ENCODE measurements at places on chromosomes 2 and 18. TPM values are rescaled to one million over a fixed set of nuclear protein-coding genes. Genes with fewer than 3 reads are reported as not detected.

DLX1 gene
- polyA plus RNA-seq: 2.9 TPM

AKAIN1 gene
- polyA plus RNA-seq: not detected

EIPR1 gene
- polyA plus RNA-seq: 51.6 TPM

NPAS2 gene
- polyA plus RNA-seq: 31.4 TPM

TEX44 gene
- polyA plus RNA-seq: not detected

LYG1 gene
- 2.9 TPM for polyA plus RNA-seq

- no peak for DNase-seq
Observed at GRCh38 chr18:57544936-57545660, 41.4 kb downstream of the FECH start.

- DNase-seq: no peak
Observed at GRCh38 chr2:204032301-204032700, 95.7 kb downstream of the ICOS start.

DNA sequence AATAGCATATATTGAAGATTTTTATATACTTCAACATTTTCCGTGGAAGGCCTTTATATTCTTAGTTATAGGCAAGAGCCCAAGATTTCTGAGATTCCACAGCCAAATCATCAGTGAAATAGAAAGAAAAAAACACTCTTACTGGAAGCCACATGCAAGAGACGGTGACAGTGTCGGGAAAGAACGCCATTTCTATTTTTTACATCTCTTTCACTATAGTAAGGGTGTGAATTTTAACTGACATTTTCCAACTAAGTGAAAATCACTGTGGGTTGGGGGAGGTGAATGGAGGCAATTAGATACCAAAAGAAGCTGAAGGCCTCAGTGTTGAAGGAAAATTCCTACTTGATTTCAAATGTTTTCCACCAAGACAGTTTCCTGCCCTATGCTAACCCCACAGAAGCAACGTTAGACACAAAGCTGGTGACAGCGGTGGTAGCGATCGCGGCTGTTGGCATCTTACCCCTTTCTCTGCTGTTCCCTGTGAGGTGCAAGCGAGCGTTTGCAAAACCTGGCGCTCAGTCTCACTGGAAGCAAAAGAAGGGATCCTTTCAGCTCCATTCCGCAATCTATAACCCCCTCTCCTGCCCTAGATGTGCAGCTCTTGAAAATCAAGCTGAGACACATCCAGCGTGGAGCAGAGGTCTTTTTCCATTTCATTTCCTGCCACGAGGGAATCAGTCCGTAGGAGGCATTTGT is 20.0 kb downstream of the ID2 start:
- DNase-seq: no peak

GRCh38 chr2:229230256-229230655 is 40.8 kb downstream of the PID1 start:
- no peak for DNase-seq

GRCh38 chr18:78900938-78901909 is 78.4 kb upstream of the SALL3 start:
- no peak for DNase-seq

DNA sequence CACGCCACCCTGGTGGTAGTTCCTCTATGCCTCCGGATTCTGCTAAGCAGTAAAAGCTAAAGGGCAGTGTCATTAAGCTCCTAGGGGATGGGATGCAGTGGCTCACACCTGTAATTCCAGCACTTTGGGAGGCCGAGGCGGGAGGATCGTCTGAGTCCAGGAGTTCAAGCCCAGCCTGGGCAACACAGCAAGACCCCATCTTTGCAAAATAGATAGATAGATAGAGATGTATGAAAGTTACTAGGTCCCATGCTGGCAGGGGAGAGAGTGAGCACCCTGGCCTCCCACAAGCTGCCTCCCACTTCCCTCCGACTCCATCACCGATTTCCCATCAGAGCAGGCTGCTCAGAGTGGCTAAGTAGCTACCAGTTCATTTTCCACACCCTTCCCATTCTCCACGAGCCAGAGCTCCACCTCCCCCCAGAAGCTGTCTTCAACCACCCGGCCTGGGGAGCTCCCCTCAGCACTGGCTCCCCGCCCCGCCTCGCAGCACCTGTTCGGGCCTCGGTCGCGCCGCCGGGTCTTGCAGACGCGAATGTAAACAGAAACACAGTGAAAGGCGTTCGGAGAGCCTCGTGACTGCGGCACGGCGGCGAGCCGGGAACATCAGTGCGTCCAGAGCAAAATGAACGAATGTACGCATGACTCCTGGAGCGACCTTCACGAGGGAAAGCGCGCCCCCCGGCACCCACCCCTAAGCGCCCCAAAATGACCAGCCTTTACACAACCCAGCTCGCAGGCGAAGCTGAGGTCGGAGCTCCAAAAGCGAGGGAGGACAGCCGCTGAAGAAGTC is 598 bp upstream of the CEP68 start:
- no peak for DNase-seq

- no peak for DNase-seq
Observed at GRCh38 chr2:236768393-236769140, 198.9 kb downstream of the ACKR3 start.

DNA sequence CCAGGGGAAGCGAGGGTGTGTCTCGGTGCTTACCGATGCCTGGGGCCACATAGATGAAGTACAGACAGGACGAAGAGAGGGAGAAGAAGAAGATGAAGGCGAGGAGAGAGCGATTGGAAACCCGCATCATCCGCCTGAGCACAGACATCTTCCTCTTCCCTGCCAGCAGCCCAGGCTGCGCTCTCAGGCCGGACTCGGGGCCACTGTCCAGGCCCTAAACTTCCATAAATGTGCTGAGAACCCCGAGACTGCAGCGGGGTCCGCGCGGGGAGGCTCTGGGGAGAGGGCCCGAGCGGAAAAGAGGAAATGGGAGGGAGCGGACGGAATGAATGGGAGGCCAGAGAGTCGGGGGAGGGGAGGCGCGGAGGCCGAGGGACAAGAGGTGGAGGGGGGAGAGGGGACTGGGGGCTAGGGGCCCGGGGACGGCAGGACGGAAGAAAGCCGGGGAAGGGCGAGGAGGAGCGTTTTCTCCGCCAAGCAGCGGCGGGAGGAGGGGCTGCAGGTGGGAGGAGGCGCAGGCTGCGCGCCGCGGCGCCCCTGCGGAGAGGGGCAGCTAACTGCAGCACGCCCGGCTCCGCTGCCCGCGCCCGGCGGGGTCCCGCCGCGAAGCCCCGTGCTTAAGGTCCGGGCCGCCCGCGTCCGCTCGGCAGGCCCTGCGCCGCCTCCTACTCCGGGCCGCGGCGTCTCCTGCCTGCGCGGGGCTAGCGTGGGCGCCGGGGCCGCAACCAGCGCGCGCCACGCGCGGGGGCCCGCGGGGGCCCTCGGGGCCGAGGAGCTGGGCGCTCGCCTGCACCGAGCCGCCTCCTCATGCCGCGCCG is at the start of gene B4GALT6:
TSS of gene B4GALT6 (minus strand) at position 303 of the 818 bp plus-strand sequence. CDS start at position 148, 155 bp downstream.
- peak; percentile 46 for DNase-seq

DNA sequence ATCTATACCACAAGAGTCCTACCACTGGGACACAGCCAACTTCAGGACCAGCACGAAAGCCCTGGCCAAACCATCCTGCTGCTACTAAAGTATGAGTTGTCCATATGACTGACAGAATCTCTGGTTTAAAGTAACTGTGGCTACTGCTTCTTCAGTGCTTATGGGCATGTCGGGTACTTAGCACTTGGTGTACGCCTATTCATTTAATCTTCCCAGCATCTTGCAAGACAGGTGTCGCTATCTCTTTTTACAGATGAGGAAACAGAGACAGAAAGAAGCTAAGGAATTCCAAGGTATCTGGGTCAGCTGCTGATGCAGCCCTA is 203.4 kb upstream of the ID2 start:
- DNase-seq: no peak

- DNase-seq: no peak
Observed at GRCh38 chr2:67374481-67374880, 22.7 kb upstream of the ETAA1 start.

- no peak for DNase-seq
Observed at GRCh38 chr2:105928086-105928485, 183.4 kb downstream of the NCK2 start.

DNA sequence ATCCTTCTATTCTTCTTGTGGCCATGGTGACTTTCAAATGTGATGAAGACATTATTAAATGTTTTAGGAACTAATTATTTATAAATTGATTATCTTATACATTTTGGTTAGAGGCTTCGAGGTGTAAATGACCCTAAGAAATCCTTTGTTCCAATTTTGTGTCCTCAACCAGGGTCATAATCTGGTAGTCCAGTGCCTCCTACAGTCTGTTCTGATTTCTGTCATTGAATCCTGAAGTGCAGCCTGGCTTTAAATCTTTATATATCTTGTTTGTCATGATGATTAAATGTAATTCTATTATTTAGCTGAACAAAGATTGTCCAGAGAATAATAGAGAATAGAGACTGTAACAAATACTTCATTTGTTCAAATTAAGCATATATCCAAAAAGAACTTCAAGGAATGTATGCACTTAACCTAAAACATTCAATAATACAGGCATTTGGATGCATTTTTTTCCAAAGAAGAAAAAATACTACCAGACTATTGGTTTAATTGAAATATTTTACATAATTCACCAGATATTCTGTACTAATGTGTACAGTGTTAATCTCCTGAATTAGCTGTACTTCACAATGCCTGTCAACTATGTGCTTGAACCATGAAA is 89.8 kb downstream of the PRPF40A start:
- peak; percentile 14 for DNase-seq

DNA sequence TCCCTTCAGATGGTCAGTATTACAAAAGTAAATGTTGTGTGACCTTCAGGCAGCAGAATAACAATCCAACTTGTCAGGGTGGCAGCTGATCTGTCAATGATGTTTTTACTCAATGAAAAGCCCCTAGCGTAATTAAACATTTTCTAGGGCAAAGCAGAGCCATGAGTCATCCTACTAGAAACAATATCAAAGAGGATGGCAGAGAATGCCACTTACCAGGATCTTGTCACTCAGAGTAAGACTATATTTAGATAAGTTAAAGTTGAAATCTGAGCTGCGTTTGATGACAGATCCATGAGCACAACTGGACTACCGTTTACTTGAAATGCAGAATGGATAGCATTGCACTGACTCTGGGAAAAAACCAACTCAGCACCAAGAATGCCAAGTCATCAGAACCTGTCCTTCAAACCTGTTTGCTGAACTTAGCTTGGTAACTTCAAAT is 612.6 kb upstream of the ACVR2A start:
- DNase-seq: no peak

DNA sequence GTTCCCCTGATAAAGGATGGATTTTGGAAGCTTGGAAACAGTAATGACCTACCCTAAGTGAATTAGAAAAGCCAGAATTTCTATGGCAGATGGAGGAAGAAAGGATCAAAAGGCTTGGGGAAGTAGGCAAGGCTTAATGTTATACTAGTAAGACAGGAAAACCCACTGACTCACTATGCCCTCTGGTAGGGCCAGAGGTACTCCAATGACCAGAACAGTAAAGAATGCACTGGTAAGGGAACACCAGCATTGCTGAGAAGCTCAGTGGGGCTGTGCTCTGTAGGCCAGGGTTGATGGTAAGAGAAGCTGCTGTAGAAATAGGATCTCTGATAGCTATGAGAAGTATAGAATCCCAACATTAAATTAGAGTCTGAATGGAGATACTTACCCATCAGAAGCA is 126.4 kb downstream of the GFPT1 start:
- no peak for DNase-seq

DNA sequence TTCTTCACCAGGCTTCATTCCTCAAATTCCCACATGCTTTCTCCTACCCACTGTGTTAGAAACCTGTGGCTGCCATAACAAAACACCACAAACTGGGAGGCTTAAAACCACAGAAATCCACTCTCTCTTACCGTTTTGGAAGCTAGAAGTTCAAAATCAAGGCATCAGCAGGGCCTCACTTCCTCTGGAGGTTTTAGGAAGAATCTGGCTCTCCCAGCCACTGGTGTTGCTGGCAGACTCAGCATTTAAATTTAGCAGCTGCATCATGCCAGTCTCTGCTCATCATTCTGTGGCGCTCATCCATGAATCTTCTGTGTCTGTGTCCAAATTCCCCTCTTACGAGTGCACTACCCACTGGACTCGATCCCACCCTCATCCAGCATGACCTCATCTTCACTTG is 248.5 kb downstream of the ZNF516 start:
- DNase-seq: no peak

- DNase-seq: no peak
Observed at GRCh38 chr2:215658635-215659305, 222.9 kb upstream of the FN1 start.

DNA sequence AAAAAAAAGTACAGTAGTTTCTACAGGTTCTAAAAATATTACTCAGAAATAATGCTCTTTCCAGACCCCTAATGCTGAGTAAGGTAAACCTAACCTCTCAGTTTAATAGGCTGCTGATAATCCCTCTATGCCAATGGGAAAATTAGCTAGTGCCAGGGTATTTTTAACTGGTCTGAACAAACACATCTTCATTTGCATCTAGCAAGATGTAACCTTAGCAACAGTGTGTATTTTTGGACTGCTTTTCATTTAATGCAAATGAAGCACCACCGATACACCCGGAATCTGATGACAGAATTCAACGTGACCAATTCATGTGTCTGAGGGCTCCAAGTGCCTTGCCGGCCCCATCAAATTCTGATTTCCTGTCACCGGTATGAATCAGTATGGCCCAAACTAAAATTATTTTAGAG is 47.4 kb upstream of the CYRIA start:
- DNase-seq: no peak

DNA sequence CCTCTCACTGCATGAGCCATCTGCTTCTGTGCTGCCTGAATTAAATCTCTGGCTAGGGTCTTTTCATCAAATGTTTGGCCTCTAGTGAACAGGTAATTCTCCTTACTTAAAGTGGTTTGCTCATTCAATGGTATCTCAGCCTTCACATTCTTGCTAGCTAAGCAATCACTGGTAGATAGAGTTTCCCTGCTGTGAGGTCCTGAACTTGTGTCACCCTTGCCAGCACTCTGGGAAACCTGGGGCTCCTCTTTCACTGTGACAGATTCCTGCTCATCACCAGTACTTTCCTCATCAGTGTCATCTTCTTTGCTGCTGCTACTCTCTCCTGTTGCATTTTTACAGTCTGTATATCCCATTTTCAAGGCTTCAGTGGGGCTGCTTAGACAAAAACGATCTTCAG is 69.1 kb upstream of the DTNB start:
- DNase-seq: no peak

DNA sequence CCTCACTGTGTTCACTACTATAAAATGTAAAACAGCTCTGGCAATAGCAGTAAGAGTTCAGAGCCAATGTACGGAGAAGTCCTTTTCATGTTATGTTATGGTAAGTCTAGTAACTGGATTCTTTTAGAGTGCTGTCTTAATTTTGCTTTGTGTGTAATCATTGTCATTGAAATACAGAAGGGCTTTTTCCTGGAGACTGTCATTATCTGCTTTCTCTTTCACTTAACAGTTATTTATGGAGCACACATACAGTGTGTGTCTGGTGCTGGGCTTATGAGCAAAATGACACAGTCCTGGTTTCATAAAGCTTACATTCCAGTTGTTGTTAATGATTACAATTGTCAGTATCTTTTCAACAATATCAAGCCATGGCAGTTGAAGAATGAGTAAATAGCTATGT is 95.5 kb downstream of the CCDC102B start:
- no peak for DNase-seq

- DNase-seq: no peak
Observed at GRCh38 chr2:168641636-168642035, 160.8 kb upstream of the NOSTRIN start.

- no peak for DNase-seq
Observed at GRCh38 chr2:134410831-134411231, 157.0 kb downstream of the MGAT5 start.

Measured in A549 (cell line).